GM23248 (cell line): ENCODE measurements at places on chromosomes 7 and 10. TPM values are rescaled to one million over a fixed set of nuclear protein-coding genes. Genes with fewer than 3 reads are reported as not detected.
A peak's percentile ranks its signal among the peaks of the same experiment; 100 is the strongest.

DNA sequence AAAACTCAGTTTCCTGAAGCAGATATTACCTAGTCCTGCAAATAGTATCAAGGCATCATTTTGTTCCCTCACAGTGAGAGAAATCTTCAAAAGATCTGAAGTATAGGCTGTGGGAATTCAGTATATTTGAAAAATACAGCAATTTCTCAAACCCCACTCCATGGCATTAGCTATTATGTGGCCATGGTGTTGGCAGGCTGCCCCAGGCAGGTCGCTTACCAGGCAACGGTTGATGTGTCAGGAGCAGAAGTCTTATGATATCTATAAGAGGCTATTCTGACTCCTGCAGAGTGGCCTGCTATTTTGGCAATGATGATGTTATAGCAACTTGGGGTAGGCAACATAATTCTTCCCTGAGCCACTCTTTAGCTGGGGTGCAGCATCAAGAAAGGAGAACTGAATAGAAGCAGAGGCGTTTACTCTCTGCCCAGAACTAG lies 187.9 kb downstream of the PLXDC2 start:
- H3K4me1 ChIP-seq = 0 out of 2 replicates have a peak, but pooled peaks cover 6% of the 10 kb centered on the region
- DNase-seq = peak; percentile 19
- H3K4me3 ChIP-seq = no peak overlapping the region
- H3K27me3 ChIP-seq = no peaks in the 10 kb centered on the region

The RPEL1 gene
- not detected in 2 replicates for total RNA-seq

- DNase-seq = no peak
- peaks cover 21% of the 10 kb centered on the region; the same call in 1 of the 2 replicates for H3K27me3 ChIP-seq
- no peak overlapping the region for H3K27ac ChIP-seq
- H3K4me3 ChIP-seq = no peak overlapping the region
Observed at GRCh38 chr10:71423901-71424300, 27.2 kb downstream of the CDH23 start.

- no peak for DNase-seq
- no peaks in the 10 kb centered on the region for H3K4me1 ChIP-seq
- no peaks in the 10 kb centered on the region for H3K36me3 ChIP-seq
- H3K4me3 ChIP-seq = no peak overlapping the region
- H3K27ac ChIP-seq = no peak overlapping the region
Observed at GRCh38 chr7:129367349-129367699, 66.9 kb upstream of the STRIP2 start.

- H3K4me3 ChIP-seq = no peak overlapping the region
- no peaks in the 10 kb centered on the region for H3K4me1 ChIP-seq
- H3K36me3 ChIP-seq = no peaks in the 10 kb centered on the region
Observed at GRCh38 chr7:3236268-3236667, 64.8 kb upstream of the SDK1 start.

The GPR158 gene
- total RNA-seq = 0.13 TPM in 1 of 2 replicates, not detected in the other

DNA sequence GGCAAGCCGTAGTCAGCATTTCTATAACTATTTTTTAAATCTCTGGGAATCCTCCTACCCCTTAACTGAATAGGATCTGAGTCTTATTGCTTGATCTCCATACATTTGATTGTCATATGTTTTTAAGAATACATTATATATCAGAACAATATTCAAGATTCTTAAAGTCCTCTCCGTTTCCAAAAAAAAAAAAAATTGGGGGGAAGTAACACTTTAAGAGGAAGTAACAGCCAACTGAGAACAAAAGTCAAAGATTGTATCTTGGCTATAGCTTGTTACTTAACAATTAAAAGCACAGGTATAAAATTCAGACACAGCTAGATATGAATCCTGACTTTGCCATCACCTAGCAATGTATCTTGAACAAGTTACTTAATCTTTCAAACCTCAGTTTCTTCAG lies 169.9 kb upstream of the ADO start:
- peaks cover 18% of the 10 kb centered on the region for H3K4me1 ChIP-seq
- no peak overlapping the region for H3K4me3 ChIP-seq
- H3K27ac ChIP-seq = no peak overlapping the region
- H3K36me3 ChIP-seq = no peaks in the 10 kb centered on the region

- DNase-seq = no peak
- no peaks in the 10 kb centered on the region for H3K27me3 ChIP-seq
Observed at GRCh38 chr10:90421874-90422273, 436.0 kb downstream of the HTR7 start.

DNA sequence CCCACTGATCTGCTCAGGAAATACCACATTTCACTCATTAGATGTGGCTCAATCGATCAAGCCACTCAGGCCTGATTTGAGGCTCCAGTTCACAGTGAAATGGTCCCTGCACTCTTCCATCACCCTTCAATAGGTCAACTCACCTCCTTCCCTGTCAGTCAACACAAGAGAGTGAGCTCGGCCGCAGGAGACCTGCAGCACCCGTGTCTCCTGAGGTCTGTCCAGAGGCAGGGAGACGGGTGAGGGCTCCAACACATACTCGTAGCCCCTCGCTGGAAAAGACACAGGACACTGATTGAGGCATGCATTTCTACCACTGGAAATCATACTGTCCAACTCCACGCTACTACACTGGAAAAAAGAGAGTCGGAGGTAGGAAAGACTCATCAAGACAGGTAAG lies 7.1 kb downstream of the RCC1L start:
- DNase-seq = no peak
- no peak overlapping the region for H3K27ac ChIP-seq
- H3K27me3 ChIP-seq = no peaks in the 10 kb centered on the region
- H3K36me3 ChIP-seq = peaks cover 33% of the 10 kb centered on the region; the same call in 1 of the 2 replicates
- no peaks in the 10 kb centered on the region for H3K4me1 ChIP-seq

- no peaks in the 10 kb centered on the region for H3K27me3 ChIP-seq
- H3K36me3 ChIP-seq = no peaks in the 10 kb centered on the region
- H3K27ac ChIP-seq = no peak overlapping the region
- no peak for DNase-seq
- H3K4me1 ChIP-seq = no peaks in the 10 kb centered on the region
- no peak overlapping the region for H3K4me3 ChIP-seq
Observed at GRCh38 chr7:12178317-12178716, 32.8 kb upstream of the TMEM106B start.

DNA sequence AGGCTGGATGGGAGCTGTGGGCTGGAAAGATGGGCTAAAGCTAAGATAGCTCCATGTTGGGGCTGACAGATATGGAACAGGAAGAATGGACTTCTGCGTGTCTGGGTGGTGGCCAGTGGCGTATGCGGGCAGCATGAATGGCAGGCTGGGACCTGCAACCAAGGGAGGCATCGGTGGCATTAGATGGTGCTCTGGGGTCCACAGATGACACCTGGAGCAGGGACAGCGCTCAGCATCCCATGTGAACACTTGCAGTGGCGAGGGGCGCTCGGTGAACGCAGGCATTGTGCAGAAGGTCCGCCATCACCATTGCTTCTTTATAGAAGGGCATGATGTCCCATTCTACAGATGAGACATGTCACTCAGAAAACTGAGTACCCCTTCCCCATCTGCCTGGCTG lies 21.0 kb upstream of the SMARCD3 start:
- H3K4me1 ChIP-seq = no peaks in the 10 kb centered on the region
- H3K27me3 ChIP-seq = no peaks in the 10 kb centered on the region; the same call in 1 of the 2 replicates
- no peaks in the 10 kb centered on the region for H3K36me3 ChIP-seq
- no peak overlapping the region for H3K27ac ChIP-seq
- no peak overlapping the region for H3K4me3 ChIP-seq

The CYP26C1 gene
- not detected in 2 replicates for total RNA-seq

GRCh38 chr10:124356701-124357560 lies 61.8 kb downstream of the OAT start:
- no peaks in the 10 kb centered on the region for H3K4me1 ChIP-seq
- no peak overlapping the region for H3K4me3 ChIP-seq
- no peaks in the 10 kb centered on the region; the same call in 1 of the 2 replicates for H3K27me3 ChIP-seq
- no peak for DNase-seq
- H3K27ac ChIP-seq = no peak overlapping the region
- no peaks in the 10 kb centered on the region for H3K36me3 ChIP-seq

The CYP2C9 gene
- not detected in 2 replicates for total RNA-seq

DNA sequence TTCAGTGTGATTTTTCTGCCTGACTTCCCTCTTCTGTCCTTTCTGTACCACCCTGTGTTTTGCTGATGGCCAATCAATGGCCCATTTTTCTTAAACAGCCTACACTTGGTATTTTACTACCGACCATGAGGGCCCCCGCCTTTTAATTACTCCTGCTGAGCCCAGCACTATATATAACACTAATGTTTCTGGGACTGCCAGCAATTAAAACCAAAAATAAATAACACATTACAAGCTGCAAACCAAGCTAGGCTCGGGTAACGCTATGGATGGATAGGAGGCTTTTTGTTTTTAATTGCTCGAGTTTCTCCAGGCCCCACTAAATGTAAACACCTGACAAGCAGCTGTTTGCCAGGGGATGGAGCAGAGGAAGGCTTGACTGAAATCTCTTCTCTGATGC lies 915.4 kb upstream of the AUTS2 start:
- H3K4me3 ChIP-seq = no peak overlapping the region
- no peaks in the 10 kb centered on the region for H3K4me1 ChIP-seq
- no peaks in the 10 kb centered on the region for H3K36me3 ChIP-seq
- no peaks in the 10 kb centered on the region for H3K27me3 ChIP-seq
- no peak for DNase-seq

- H3K36me3 ChIP-seq = no peaks in the 10 kb centered on the region
- no peak for DNase-seq
- 0 out of 2 replicates have a peak, but pooled peaks cover 6% of the 10 kb centered on the region for H3K4me1 ChIP-seq
- H3K4me3 ChIP-seq = no peak overlapping the region
- H3K27ac ChIP-seq = no peak overlapping the region
- H3K27me3 ChIP-seq = no peaks in the 10 kb centered on the region
Observed at GRCh38 chr10:47049056-47049851, 138.0 kb downstream of the PTPN20 start.

GRCh38 chr10:18508587-18508986 lies 142.8 kb downstream of the NSUN6 start:
- no peak overlapping the region for H3K4me3 ChIP-seq
- DNase-seq = no peak
- no peak overlapping the region for H3K27ac ChIP-seq
- no peaks in the 10 kb centered on the region for H3K27me3 ChIP-seq

DNA sequence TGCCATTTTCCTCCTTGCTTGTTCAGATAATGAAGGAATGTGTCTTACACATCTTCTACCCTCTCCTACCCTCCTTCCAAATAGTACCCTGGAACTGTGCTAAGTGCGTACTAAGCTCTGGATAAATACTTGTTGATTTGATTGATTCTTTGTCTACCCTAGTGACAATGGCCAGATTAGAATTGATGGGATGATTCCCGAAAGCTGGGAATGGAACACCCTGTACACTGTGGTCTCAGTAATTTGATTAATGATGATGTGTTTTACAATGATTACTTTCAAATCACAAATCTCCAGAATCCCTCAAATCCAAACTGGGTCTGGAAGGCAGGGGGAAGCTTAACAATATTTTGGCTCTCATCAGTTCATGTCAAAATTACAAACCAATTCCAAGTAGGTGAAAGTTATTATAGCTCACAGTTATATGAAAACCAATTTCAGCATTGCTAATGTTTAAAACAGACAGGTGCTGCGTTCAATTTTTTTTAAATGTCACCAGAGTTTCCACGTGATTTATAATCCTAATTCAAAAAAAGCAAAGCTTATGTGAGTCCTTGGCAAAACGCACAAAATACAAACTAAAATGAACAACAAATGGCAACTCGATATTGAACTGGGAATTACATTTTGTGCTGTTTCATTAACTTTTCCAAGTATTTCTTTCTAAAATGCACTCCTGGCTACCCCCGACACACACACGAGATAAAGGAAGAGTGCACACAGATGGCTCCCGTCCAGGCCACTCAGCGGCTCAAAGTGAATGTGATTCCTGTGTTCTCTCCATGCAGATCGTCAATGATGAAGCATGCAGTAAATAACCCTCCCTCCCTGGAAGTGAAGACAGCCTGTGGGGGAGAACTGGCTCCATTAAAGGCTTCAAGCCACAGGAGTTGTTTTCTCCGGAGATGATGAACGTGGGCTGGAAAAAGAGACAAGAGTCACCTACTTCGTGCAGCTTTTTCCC lies 21.7 kb upstream of the ADRB1 start:
- H3K27ac ChIP-seq = no peak overlapping the region
- no peak overlapping the region for H3K4me3 ChIP-seq
- peak; percentile 16 for DNase-seq
- no peaks in the 10 kb centered on the region for H3K36me3 ChIP-seq

DNA sequence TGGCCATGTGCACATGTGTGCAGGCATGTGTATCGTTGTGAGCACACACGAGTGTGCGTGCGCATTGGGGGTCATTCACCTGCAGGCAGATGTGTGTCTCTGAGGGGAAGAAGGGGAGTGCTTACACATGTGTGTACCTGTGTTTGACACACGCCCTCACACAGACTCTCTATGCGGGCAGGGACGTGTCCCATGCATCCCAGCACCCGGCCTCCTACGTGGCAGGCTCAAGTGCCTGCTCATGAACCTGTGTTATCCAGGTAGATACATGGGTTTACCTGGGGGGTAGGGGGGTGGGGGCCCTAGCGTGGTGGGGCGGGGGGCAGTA lies 18.6 kb downstream of the KCP start:
- H3K27me3 ChIP-seq = no peaks in the 10 kb centered on the region
- no peak overlapping the region for H3K27ac ChIP-seq
- H3K36me3 ChIP-seq = no peaks in the 10 kb centered on the region
- H3K4me1 ChIP-seq = no peaks in the 10 kb centered on the region
- no peak overlapping the region for H3K4me3 ChIP-seq

- no peak overlapping the region for H3K27ac ChIP-seq
- peak; percentile 52 for DNase-seq
- H3K4me1 ChIP-seq = no peaks in the 10 kb centered on the region
- H3K4me3 ChIP-seq = no peak overlapping the region
Observed at GRCh38 chr10:20858292-20859124, 38.6 kb downstream of the NEBL start.

DNA sequence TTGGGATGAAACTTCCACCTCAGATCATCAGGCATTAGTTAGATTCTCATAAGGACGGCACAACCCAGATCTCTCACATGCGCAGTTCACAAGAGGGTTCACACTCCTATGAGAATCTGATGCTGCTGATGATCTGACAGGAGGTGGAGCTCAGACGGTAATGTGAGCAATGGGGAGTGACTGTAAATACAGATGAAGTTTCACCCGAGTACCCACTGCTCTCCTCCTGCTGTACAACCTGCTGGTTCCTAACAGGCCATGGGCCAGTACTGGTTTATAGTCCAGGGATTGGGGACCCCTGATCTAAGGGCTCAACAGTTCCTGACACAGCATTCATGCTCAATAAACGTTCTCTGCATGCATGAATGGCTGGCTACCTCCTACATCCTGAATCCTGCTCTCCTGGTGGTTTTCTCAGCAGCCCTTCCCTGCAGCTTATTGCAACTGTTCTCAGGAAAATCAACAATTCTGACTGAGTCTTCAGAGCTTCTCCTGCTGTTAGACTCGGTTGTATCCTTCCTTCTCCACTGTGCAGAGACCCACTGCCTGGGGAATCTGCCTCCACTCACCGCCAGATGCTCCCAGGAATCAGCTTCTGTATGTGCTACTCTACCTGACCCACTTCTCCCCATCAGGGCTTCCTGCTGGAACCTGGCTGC lies 17.4 kb downstream of the PDE6C start:
- no peak for DNase-seq
- H3K27me3 ChIP-seq = peaks cover 12% of the 10 kb centered on the region; the same call in 1 of the 2 replicates
- H3K36me3 ChIP-seq = no peaks in the 10 kb centered on the region
- H3K4me3 ChIP-seq = no peak overlapping the region
- no peaks in the 10 kb centered on the region for H3K4me1 ChIP-seq

- 0 out of 2 replicates have a peak, but pooled peaks cover 10% of the 10 kb centered on the region for H3K4me1 ChIP-seq
- DNase-seq = peak; percentile 21
- H3K4me3 ChIP-seq = no peak overlapping the region
- H3K27me3 ChIP-seq = no peaks in the 10 kb centered on the region
Observed at GRCh38 chr10:34494012-34494411, 321.1 kb downstream of the PARD3 start.
